ENCODE measurements at places on chromosomes 11 and 22. TPM values are rescaled to one million over a fixed set of nuclear protein-coding genes. Genes with fewer than 3 reads are reported as not detected.

- DNase-seq, result no peak
Observed at GRCh38 chr11:112465433-112466024, 204.9 kb upstream of the PLET1 start.

GRCh38 chr22:49351761-49352227 is 475.9 kb downstream of the BRD1 start:
- peak; percentile 26 for DNase-seq

DNA sequence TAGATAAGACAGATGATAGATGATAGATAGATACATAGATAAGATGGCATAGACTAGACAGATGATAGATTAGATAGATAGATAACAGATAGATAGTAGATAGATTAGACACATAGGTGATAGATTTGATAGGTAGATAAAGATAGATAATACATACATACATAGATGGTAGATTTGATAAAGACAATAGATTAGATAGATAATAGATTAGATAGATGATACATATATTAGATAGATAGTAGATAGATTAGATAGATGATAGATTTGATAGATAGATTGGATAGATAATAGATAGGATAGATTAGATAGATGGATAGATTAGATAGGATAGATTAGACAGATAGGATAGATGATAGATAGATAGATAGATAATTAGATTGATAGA is 327.6 kb downstream of the BRD1 start:
- no peak for DNase-seq

- DNase-seq, result no peak
Observed at GRCh38 chr11:90438069-90438468, 215.2 kb upstream of the CHORDC1 start.

GRCh38 chr11:13111813-13112130 is 102.7 kb downstream of the RASSF10 start:
- no peak for DNase-seq

GRCh38 chr11:93199616-93200015 is 1.8 kb upstream of the SLC36A4 start:
- no peak for DNase-seq

- DNase-seq, result no peak
Observed at GRCh38 chr11:9200471-9200870, 64.7 kb downstream of the DENND5A start.

- DNase-seq, result no peak
Observed at GRCh38 chr11:100630898-100631297, 56.2 kb upstream of the ARHGAP42 start.

- DNase-seq, result no peak
Observed at GRCh38 chr22:44927463-44928135, 82.2 kb downstream of the PHF21B start.

DNA sequence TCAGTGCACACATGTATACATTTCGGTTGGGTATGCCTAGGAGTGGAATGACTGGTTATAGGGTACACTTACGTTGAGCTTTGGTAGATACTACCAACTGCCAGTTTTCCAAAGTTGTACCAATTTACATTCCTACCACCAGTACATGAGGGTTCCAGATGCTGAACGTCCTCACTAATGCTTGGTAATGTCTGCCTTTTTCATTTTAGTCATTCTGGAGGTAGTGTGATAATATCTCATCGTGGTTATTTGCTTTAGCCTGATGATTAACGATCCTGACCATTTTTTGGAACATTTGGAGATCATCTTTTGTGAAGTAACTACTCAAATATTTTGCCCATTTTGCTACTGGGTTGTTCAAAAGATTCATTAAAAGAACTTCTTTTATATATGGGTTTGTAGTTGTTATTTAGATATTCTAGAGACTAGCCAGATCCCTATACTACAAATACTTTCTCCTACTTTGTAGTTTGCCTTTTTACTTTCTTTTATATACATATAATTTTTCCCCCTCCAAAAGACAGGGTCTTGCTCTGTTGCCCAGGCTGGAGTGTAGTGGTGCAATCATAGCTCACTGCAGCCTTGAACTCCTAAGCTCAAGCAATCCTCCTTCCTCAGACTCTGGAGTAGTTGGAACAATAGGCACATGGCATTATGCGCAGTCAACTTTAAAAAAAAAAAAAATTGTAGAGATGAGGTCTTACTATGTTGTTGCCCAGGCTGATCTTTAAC is 62.1 kb downstream of the RBFOX2 start:
- no peak for DNase-seq

- DNase-seq, result no peak
Observed at GRCh38 chr22:42856179-42856864, 751 bp downstream of the ARFGAP3 start.

DNA sequence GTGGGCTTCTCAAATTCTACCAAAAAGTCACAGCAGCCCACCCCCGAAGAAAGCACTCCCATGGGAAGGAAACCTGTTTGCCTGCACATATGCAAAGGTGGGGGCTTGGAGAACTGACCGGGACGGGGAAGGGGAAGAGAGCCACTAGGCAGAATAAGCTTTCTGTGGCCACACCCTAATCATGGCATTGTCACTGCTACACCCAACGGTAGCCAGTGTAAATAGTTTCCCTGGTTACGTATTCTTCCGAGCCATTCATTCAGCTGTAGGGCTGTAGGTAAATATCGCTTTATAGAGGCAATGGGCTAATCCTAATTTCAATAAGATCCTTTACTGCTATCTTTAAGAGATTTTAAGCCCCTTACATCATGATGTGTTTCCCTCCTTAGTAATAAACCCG is 61.7 kb downstream of the PRDM11 start:
- no peak for DNase-seq

DNA sequence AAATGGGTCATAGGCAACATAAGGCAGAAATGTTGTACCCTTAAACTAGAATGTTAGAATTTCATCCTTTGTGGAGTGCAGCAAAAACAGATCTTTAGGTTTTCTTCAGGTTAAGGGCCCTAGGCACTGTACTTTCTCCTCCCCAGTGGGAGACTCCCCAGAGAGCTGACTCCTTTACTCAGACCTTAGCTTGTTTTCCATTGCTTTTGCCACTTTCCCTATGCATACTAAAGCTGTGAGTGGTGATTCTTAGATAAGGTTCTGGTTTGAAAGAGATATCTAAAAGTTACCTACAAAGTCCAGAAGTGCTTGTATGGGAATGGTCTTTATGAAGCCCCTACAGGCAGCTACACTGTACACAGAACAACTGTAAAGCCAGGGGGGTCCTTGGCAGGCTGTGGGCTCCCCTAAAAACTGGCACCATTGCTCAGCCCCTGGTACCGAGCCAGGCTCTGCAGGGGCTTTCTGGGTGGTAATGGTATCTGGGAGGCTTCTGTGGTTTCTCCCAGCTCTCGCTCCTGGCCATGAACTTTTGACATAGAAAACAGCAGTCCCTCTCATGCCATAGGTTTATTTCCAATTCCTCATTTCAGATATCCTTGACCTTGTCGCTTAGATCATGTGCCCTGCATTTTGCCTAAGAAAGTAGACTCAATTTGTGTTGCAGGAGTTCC is 23.2 kb downstream of the AMOTL1 start:
- no peak for DNase-seq

- peak; percentile 19 for DNase-seq
Observed at GRCh38 chr11:2550606-2550970, 105.8 kb downstream of the KCNQ1 start.

GRCh38 chr11:131668500-131669400 is 298.3 kb downstream of the NTM start:
- peak; percentile 91 for DNase-seq

DNA sequence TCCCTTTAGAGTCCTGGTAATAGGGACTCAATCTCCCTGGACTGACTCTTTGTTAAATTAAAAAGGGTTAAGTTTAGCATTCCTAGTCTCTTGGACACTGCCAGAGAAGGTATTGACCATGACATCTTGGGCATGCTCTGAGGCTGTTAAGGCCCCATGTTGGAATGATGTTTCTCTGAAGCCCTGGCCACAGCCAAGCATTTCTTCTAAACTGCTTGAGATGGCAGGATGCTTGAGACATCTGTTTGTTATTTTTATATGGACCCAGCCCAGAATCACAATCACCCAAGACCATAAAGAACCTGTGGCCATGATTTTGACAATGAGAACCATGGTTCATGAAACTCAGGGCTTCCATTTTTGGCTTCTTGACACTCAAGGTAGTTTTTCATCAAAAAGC is 5.5 kb upstream of the ANKK1 start:
- no peak for DNase-seq

DNA sequence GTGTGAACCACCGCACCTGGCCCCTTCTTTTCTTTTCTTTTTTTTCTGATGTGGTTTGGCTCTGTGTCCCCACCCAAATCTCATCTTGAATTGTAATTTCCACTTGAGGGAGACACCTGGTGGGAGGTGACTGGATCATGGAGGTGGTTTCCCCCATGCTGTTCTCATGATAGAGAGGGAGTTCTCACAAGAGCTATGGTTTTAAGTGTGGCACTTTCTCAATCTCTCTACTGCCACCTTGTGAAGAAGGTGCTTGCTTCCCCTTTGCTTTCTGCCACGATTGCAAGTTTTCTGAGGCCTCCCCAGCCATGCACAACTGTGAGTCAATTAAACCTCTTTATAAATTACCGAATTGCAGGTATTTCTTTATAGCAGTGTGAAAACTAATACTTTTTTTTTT is 4.9 kb upstream of the TCN2 start:
- peak; percentile 67 for DNase-seq

DNA sequence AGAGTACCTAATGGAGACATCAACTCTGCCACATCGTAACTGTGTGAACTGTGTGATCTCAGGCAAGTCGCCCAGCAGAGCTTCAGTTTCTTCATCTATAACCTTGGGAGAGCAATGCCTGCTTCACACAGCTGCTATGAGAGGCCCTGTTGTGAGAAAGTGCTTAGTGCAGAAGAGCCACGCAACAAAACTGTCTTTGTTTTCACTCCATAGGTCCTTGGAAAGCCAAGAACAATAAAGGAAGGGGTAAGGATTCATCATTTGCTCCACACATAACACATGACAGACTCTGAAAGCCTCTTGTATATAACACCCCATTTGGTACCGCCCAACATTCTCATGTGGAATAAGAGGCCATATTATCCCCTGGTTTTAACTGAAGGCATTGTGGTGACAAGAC is 231.9 kb upstream of the ISX start:
- peak; percentile 67 for DNase-seq

- no peak for DNase-seq
Observed at GRCh38 chr11:6576471-6577373, 26.7 kb downstream of the RRP8 start.

GRCh38 chr22:20645954-20646353 is 128.0 kb upstream of the SERPIND1 start:
- peak; percentile 26 for DNase-seq

GRCh38 chr11:117417342-117417741 is 89.7 kb downstream of the CEP164 start:
- peak; percentile 22 for DNase-seq

DNA sequence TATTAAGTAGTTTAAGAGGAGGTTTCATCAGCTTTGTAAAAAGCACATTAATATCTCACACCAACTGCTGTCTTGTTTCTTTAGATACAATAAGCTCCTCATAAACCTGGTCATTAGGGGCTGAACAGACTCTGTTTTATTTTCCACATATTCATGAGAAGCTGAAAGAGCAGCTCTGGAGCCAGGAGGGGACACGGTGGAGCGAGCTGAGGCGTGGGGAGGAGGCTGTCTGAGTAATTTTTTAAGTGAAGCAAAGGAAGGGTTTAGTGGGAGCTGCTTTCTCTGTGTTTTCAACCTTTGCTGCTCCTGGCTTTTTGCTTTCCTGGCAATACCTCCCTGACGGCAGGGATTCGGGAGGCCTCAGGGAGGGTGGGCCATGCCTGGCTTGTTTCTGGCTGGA is 67.0 kb upstream of the EIF3D start:
- DNase-seq, result peak; percentile 34

DNA sequence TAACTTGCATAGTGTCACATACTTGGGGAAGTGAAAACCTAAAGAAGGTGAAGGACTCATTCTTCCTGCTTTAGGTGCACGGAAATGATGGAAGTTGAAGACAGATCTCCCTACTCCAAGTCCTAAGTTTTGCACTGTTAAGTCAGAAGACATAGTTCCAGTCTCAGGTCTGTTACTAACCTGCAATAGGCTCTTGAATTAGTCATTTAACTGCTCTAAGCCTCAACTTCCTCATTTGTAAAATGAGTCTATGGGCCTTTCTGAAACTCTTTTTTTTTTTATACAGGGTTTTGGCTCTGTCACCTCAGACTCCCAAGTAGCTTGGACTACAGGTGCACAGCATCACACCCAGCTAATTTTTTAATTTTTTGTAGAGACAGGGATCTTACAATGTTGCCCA is 30.8 kb upstream of the POU2AF1 start:
- no peak for DNase-seq

DNA sequence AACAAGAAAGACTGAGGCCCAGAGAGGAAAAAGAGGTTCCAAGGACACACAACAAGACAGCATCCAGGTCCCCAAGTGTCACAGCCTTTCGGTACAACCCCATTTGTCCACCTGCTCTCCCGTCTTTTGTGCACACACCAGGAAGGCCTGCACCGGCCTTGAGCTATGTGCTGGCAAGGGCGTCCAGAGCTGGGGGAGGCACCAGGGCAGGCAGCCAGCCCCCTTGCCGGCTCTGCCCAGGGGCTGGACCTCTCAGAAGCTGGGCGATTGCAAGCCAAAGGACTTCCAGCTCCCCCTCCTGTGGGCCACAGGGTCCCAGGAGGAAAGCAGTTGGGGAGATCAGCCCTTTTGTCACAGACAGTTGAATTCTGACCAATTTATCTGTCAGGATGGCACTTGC is 210.5 kb downstream of the MN1 start:
- no peak for DNase-seq

GRCh38 chr11:115364896-115365295 is 139.3 kb downstream of the CADM1 start:
- no peak for DNase-seq

DNA sequence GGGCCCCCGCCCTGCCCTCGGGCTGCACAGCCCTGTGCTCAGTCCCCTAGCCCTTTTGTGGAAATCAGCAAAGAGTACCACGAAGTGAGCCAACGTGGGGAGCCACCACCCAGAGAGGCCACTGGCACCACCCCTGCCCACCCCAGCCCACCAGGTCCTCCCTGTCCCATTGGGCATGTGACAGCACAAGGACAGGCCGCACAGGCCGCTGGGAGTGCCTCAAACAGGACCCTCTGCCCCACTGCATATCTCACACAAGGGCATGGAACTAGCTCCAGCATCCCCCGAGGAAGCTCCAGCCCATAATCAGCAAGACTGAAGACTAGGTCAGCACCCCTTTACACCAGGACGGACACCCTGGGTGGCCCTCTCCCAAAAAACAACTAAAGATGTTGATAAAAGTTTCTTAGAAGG is 29.7 kb downstream of the GNB1L start:
- DNase-seq, result no peak

GRCh38 chr11:46520971-46521745 is 72.7 kb downstream of the AMBRA1 start:
- peak; percentile 52 for DNase-seq

- no peak for DNase-seq
Observed at GRCh38 chr11:113448316-113448677, 26.9 kb downstream of the DRD2 start.

Gene ALDH3B2
- not detected for total RNA-seq

Gene DNAJC4
- total RNA-seq, result 36.5 TPM

Gene HEPN1
- not detected for total RNA-seq

Gene TMEM86A
- 7.8 TPM for total RNA-seq

Gene P4HA3
- not detected for total RNA-seq

Gene OVCH2
- total RNA-seq, result 8.2 TPM

Gene MUC6
- total RNA-seq, result 0.20 TPM

Gene C11orf87
- total RNA-seq, result not detected

Gene CDC42EP2
- total RNA-seq, result 3.3 TPM

Gene GUCY1A2
- 3.7 TPM for total RNA-seq

Gene OR11H1
- not detected for total RNA-seq

Gene PISD
- total RNA-seq, result 42.9 TPM

Gene CCDC73
- not detected for total RNA-seq

Measured in endodermal cell (in vitro differentiated cells).